SJSA1 (cell line): ENCODE measurements at places on chromosomes 6 and 20. TPM values are rescaled to one million over a fixed set of nuclear protein-coding genes. Genes with fewer than 3 reads are reported as not detected.
A peak's percentile ranks its signal among the peaks of the same experiment; 100 is the strongest.

GRCh38 chr6:56227071-56227879 is 20.1 kb downstream of the COL21A1 start:
- no peak for DNase-seq

DNA sequence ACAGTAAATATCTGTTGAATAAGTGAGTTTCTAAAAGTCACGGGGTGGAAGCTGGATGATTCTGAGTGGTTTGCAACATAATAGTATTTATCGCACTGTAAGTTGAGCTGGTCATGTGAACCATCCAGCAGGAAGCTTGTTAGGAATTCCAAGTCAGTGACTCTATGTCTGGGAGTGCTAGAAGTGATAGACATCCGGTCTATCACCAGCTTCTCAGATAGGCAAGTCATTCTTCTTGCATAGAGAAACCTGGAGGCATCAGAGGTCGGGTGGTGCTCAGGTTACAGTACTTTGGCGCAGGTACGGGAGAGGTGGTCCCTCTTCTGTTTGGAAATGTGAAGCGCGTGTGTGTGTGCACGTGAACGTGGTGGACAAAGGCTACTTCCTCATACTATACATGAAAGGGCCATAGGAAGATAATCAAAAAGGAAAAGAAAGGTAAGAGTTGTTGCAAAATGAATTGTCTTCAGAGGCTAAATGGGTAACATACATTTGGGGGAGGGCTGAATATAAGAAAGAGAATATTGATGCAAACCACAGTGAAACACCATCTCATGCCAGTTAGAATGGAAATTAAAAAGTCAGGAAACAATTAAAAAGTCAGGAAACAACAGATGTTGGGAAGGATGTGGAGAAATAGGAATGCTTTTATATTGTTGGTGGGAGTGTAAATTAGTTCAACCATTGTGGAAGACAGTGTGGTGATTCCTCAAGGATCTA is 299.3 kb upstream of the ZFP64 start:
- peak; percentile 69 for DNase-seq

OOEP gene
- total RNA-seq, result not detected in 2 replicates

DNA sequence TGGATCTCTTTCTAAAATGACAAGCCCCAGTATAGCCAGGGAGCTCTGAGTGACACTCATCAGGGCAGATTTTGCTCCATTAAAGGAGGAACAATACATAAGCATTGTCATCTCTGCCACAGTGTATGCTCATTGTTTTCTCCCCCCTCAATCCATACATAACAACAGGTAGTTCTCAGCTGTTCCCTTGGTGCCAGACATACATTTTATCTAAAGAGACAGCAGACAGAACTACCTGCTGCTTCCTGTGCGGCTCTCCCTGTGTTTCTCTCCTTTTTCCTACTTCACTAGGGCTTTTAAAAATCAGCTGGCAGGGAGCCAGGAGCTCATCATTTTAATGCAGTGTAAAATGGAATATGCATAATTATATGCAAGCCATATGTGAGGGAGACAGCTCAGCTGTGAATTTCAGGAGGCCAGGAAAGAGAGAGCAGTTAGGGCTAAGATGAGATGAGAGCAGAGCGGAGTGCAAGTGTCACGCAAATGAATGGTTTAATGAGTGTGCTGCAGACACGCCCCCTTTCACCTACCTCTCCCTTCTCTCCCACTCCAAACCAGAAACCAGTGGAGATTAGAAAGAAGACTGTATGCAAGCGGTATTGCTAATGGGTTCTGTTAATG is 96.0 kb downstream of the SOBP start:
- DNase-seq, result no peak
